ENCODE measurements at places on chromosomes 1 and 21. TPM values are rescaled to one million over a fixed set of nuclear protein-coding genes. Genes with fewer than 3 reads are reported as not detected.

- no peaks in the 10 kb centered on the region for H3K4me1 ChIP-seq
- H3K36me3 ChIP-seq = no peaks in the 10 kb centered on the region
- H3K4me3 ChIP-seq = no peak overlapping the region
- no peaks in the 10 kb centered on the region for H3K27me3 ChIP-seq
Measured at GRCh38 chr1:56079391-56079790, 500.0 kb downstream of the PLPP3 start.

- no peaks in the 10 kb centered on the region for H3K4me1 ChIP-seq
- no peaks in the 10 kb centered on the region for H3K36me3 ChIP-seq
- H3K4me3 ChIP-seq = no peak overlapping the region
- no peaks in the 10 kb centered on the region for H3K27me3 ChIP-seq
- H3K27ac ChIP-seq = no peak overlapping the region
Measured at GRCh38 chr1:3207217-3207848, 138.3 kb downstream of the PRDM16 start.

- H3K36me3 ChIP-seq = no peaks in the 10 kb centered on the region
- H3K27me3 ChIP-seq = no peaks in the 10 kb centered on the region
Measured at GRCh38 chr1:23484253-23485001, 448 bp upstream of the ASAP3 start.

DNA sequence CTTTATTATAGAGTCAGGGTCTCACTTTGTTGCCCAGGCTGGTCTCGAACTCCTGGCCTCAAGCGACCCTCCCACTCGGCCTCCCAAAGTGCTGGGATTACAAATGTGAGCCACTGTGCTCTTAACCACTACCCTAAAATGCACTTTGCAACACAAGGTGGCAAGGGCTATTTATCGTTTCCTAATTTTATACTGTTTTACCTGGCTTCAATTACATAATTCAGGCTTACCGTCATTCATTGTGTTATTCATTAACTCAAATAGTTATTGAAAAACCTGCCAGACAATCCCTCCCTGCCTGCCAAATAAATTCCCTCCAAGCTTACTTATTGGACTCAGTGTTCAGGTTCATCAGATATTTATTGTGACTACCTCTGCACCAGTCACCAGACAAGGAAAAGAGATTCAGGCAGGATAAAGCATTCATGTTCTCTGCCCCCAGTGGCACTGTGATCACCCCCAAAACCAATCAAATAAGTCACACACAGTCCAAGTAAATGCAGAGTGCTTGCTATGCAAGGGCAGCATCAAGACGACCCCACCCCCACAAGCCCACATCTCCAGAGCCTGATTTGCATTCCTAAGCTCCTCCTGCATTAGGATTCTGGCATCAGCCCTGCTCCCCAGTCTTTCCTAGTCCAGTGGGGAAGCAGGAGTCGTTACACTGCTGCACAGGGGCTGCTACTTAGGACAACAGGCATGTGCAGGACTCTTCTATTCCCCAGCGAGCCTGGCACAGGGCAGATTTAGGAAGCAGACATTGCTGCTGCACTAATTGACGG lies 8.1 kb downstream of the PAQR7 start:
- H3K36me3 ChIP-seq = no peaks in the 10 kb centered on the region
- no peaks in the 10 kb centered on the region for H3K27me3 ChIP-seq
- no peak overlapping the region for H3K4me3 ChIP-seq
- no peak for DNase-seq
- H3K4me1 ChIP-seq = no peaks in the 10 kb centered on the region

DNA sequence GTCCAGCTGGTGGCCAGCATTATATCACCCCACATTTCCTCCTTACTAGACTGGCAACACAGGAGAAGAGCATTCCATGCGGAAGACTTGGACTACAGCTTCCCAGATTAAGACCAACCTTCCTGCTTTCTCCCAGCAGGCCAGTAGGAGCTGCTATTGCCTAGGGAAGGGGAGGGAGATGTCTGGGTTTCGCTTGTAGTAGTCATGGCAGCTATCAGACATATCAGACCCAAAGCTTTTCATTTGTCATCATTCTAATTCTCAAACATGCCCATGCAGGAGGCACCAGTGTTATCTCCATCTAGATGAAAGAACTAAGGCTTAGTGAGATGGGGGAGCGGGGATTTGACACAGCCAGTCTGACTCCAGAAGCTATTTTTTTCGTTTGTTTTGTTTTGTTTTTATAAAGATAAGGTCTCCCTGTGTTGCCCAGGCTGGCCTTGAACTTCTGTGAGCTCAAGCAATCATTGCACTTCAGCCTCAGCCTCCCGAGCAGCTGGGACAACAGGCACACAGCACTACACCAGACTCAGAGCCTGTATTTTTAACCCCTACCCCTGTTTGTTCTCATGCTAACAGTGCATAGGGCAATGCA lies 4.5 kb downstream of the PLA2G2A start:
- H3K27ac ChIP-seq = no peak overlapping the region
- DNase-seq = no peak
- H3K4me1 ChIP-seq = no peaks in the 10 kb centered on the region
- no peaks in the 10 kb centered on the region for H3K27me3 ChIP-seq
- H3K36me3 ChIP-seq = no peaks in the 10 kb centered on the region

DNA sequence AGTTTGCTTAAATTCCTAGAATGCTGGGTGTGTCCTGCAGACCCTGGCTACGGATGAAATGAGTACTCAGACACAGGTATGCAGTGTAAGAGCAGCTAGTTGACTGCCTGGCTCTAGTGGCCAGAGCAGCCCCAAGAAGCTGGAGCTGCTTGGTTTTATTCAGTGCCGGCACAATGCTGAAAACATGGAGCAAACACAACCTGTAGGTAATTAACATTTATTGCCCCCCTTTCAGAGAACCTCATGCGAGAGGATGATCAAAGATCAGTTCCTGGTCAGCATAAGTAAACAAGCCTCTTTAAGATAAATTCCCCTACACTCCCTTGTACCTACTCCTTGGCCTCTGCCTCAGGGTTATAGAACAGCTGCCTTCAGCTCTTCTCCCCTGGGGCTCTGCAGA lies 43.2 kb downstream of the MRPS6 start:
- no peak overlapping the region for H3K27ac ChIP-seq
- H3K27me3 ChIP-seq = no peaks in the 10 kb centered on the region
- no peak overlapping the region for H3K4me3 ChIP-seq
- H3K36me3 ChIP-seq = no peaks in the 10 kb centered on the region
- H3K4me1 ChIP-seq = no peaks in the 10 kb centered on the region

DNA sequence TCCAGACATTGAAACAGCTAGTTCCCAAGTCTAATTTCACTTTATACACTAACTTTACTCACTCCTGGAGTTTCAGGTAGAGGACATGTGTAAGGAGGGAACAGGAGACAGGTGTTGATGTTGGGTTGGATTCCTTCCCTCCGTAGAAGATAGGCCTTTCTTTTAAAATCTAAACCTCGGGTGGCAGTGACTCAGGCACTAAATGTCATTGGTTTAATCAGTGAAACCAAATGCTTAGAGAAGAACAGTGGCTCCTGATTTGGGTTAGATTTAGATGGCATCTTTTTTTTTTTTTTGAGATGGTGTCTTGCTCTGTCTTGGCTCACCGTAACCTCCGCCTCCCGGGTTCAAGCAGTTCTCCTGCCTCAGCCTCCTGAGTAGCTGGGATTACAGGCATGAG lies 7.2 kb downstream of the CAP1 start:
- no peak overlapping the region for H3K4me3 ChIP-seq
- DNase-seq = no peak
- peaks cover 9% of the 10 kb centered on the region for H3K4me1 ChIP-seq
- no peaks in the 10 kb centered on the region for H3K36me3 ChIP-seq
- H3K27ac ChIP-seq = peak overlapping the region; percentile 25
- no peaks in the 10 kb centered on the region for H3K27me3 ChIP-seq

The BRINP3 gene
- 0.76 TPM for total RNA-seq

The UBXN10 gene
- total RNA-seq = 11.3 TPM

The GREM2 gene
- 2.1 TPM for total RNA-seq

DNA sequence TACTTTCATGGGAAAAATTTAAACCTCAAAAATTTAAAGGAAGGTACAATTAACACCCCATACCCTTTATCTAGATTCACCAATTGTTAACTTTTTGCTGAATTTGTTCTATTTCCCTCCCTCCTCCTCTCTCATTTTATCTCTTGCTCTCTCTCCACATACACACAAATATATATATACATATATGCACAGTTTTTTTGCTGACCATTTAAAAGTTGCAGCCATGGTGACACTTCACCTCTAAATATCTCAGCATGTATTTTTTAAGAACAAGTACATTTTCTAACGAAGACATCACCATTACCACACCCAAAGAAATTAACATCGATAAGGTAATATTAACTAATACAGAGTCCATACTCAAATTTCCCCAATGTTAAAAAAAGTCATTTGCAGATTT lies 33.9 kb downstream of the LRIG2 start:
- H3K27ac ChIP-seq = no peak overlapping the region
- no peak for DNase-seq

DNA sequence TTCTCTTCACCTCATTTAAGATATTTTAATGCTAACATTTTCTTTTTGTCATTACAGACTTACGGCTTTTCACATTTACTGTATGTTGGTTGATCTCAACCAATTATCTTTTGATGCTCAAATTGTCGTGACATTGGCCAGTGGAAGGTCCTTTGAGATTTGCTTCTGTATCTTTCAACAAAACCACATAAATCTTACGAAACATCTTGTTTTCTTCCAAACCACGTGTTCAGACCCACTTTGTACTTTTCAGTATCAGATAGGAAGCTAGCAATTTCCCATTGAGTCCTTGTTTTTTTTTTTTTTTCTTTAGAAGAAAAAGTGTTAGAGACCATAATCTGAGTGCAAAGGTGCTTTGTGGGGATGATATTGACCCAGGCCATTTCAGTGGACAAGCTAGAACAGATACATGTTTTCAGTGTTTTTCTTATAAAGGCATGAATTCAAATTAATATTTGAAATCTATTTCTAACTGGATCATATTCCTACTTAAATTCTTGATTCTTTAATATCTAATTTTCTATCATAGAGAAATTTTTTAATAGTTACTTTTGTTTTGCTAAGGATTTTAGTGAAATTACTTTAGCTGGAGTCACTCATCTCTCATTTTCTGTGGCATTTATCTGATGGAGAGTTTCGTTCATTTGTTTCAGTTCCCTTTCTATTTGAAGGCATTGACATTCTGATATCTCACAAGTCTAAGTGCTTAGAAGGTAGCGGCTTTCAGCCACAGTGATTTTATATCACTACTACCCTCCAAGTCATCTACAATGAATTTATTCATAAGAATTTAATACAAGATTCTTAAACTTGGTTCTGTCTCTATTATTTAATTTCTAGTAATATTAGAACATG lies 26.7 kb downstream of the ATG4C start:
- no peaks in the 10 kb centered on the region for H3K27me3 ChIP-seq
- H3K4me1 ChIP-seq = no peaks in the 10 kb centered on the region
- no peaks in the 10 kb centered on the region for H3K36me3 ChIP-seq
- DNase-seq = no peak
- H3K27ac ChIP-seq = no peak overlapping the region

GRCh38 chr1:15477646-15478212 lies 1.8 kb downstream of the CELA2B start:
- H3K4me3 ChIP-seq = no peak overlapping the region
- no peak overlapping the region for H3K27ac ChIP-seq
- no peaks in the 10 kb centered on the region for H3K4me1 ChIP-seq

The POU2F1 gene
- total RNA-seq = 9.7 TPM

The RAB7B gene
- total RNA-seq = 10.2 TPM

DNA sequence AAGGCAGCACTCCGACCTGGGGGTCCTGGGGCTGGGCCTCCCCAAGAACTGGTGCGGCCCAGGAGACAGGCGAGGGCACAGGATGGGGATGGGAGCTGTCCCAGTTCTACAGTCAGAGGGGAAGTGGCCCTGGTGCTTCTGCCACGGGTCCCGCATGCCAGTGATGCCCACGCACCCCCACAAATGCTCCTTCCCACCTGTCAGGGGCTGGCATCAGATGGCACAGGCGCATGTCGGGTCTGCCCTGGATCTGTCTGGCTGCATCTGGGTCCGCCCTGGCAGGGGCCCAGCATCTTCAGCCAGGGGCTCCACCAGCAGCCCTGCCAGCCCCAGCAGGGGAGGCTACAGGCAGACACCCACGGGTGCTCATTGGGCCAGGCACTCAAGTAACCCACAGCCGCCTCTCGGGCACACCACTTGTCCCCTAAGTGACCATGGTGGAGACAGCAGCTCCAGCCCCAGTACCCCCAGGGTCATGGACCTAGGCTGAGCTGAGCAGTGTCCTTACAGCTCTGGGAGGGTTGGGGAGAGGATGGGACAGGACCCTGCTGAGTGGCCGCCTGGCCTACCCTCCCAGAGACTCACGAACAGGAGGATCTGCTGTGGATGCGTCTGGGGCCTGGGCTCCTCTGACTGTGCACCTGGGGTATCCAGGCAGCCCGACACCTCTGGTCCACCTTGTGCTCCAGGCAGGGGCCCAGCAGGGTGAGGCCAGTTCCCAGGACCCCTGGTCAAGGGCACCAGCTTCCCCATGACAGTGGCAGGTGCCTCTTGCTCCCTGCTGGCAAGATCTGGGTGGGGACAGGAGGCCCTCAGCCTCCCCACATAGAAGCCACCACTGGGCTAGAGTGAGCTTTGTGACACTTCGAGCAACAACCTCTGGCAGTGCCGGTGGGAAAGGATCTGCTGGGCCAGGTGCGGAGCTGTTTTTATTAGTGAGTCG lies 5.4 kb downstream of the SMIM1 start:
- no peak overlapping the region for H3K4me3 ChIP-seq

DNA sequence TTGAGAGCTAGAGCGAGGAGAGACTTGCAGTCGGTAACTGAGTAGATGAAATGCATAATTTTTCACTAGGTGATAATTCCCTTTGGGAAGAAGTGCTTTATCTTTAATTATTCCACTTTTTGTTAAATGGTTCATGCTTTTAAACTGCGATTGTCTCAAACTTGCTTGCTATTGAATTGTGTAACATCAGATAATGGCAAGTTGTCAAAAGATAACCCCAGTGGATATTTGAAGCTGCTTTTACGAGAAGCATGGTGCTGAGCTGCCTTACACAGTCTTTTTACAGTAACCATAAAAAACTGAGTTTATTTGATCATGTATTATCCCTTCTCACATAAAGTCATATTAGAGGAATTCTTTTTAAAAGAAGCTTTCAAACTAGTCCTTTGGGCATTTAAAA lies 30.2 kb downstream of the TMEM50B start:
- H3K27ac ChIP-seq = no peak overlapping the region
- H3K4me3 ChIP-seq = no peak overlapping the region
- H3K27me3 ChIP-seq = no peaks in the 10 kb centered on the region
- no peaks in the 10 kb centered on the region for H3K4me1 ChIP-seq
- no peak for DNase-seq
- H3K36me3 ChIP-seq = no peaks in the 10 kb centered on the region

DNA sequence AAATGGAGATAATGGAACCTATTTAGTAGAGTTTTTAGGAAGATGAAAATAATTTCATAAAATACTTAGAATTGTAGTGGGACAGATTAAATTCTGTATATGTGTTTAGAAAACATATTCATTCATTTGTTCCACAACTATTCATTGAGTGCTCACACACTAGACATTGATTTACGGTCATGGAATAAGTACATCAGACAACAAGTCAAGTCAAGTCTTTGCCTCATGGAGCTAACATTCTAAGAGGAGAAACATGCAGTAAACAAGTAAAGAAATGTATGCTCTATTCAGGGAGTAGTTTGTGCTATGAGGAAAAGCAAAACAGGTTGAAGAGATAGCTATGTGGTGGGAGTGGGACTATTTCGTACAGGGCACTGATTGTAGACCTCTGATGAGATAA lies 9.0 kb downstream of the BTBD19 start:
- no peak overlapping the region for H3K27ac ChIP-seq
- no peak overlapping the region for H3K4me3 ChIP-seq
- no peaks in the 10 kb centered on the region for H3K36me3 ChIP-seq

Measured in uterus (tissue), 4 donors.